Ovary (tissue), 10 donors: ENCODE measurements at places on chromosomes 13 and 19.

- no peaks in the 10 kb centered on the region for H3K4me1 ChIP-seq
- no peak for DNase-seq
- no peak overlapping the region for H3K27ac ChIP-seq
- no peaks in the 10 kb centered on the region for H3K36me3 ChIP-seq
- H3K4me3 ChIP-seq: no peak overlapping the region
Observed at GRCh38 chr13:73065665-73066340, 7.0 kb downstream of the KLF5 start.

- no peak overlapping the region for H3K27ac ChIP-seq
- DNase-seq: no peak
- no peak overlapping the region for H3K4me3 ChIP-seq
- H3K4me1 ChIP-seq: no peaks in the 10 kb centered on the region
Observed at GRCh38 chr13:79590394-79590676, 109.4 kb downstream of the NDFIP2 start.

- H3K4me1 ChIP-seq: peaks cover 3% of the 10 kb centered on the region
- no peak for DNase-seq
- no peaks in the 10 kb centered on the region for H3K27me3 ChIP-seq
- no peak overlapping the region for H3K4me3 ChIP-seq
- no peak overlapping the region for H3K27ac ChIP-seq
Observed at GRCh38 chr19:4717191-4717965, 6.3 kb downstream of the DPP9 start.

DNA sequence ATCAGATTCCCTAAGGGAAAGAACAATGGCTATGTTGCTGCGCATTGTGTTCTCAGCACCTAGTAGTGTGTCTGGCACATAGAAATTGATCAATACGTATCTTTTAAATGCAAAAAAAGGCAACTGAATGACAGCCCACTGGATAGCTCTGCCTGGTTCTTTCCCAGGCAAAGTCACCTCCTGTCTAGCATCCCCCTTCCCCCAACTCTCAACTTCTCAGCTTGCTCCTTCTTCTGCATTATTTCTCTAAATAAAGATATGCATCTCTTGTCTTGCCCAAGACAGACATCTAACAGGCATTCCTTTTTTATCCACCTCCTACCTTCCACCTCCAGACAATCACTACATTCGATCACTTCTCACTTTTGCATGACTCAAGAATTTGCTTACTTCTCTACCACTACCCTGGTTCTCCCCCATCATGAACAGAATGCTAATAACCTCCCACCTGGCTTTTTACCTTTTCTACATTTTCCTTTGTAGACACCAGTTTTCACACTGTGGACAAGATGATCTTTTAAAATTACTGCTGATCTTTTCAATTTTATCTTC lies 26.5 kb upstream of the OXGR1 start:
- H3K4me3 ChIP-seq: no peak overlapping the region
- H3K27me3 ChIP-seq: no peaks in the 10 kb centered on the region
- H3K36me3 ChIP-seq: no peaks in the 10 kb centered on the region
- no peak overlapping the region for H3K27ac ChIP-seq
- H3K4me1 ChIP-seq: no peaks in the 10 kb centered on the region

DNA sequence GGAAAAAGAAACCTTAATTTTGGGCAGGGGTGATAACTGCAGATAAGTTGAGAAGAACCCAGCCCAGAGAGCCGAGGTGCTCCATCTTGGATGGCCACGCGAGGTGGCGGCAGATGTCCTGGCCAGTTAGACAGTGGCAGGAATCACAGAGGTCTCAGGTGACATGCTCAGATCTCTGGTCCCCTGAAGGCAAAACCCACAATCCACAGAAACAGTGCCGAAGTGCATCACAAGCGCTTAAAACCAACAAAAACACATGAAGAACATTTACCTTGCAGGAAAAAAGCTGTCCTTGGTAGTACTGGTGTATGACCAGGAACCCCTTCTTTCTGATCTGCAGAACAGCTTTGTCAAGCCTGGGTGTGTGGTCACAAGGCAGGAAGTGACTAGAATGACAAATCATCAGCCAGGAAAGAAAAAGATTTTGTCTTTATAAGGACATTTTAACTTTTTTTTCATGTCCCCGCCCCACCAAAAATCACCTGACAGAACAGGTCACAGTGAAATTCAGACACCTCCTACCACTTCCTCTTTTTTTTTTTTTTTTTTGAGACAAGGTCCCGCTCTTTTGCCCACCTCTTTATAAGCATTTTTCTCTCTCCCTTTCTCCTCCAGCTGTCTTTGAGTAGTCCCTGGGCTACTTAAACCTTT lies at the start of gene LCP1:
Gene LCP1 (minus strand): TSS at position 338 of the 651 bp plus-strand sequence. CDS start 22,515 bp downstream, outside the sequence.
- H3K4me1 ChIP-seq: no peaks in the 10 kb centered on the region
- H3K36me3 ChIP-seq: no peaks in the 10 kb centered on the region
- H3K27me3 ChIP-seq: no peaks in the 10 kb centered on the region

DNA sequence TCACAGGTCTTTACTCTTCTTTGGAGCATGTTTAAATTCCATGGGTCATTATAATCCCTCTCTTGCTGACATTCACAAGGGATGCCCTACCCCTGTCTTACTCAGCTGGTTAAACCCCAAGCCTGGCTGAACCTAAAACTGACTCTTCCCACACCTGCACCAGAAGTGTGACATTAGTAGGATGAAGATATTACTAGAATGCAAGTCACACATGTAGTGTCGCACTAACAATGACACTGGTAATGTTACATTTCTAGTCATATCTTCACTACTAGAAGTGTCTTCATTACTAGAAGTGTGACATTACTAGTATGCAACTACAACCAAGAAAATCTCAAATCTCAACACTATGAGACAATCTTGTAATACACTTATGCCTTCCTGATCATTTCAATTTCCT lies 14.2 kb downstream of the ZAR1L start:
- H3K4me1 ChIP-seq: no peaks in the 10 kb centered on the region
- H3K36me3 ChIP-seq: no peaks in the 10 kb centered on the region
- H3K4me3 ChIP-seq: no peak overlapping the region
- H3K27ac ChIP-seq: no peak overlapping the region

DNA sequence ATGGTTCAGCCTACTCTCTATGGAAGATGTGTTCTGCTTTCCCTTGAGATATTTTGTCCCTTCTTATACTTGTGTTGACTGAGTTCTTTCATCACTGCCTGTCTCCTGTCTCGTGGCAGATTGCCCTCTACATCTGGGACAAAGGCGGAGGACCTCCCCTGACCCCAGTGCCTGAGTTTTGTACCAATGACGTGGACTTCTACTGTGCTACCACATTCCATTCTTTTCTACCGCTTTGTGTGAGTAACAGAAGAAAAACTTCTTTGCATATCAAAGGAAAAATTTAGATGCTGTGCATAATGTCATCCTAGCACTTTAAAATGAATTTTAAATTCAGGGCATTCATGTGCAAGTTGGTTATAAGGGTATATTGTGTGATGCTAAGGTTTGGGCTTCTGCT lies 74.6 kb downstream of the B3GLCT start:
- no peak overlapping the region for H3K4me3 ChIP-seq
- no peaks in the 10 kb centered on the region for H3K27me3 ChIP-seq
- H3K27ac ChIP-seq: no peak overlapping the region
- peaks cover 1% of the 10 kb centered on the region for H3K4me1 ChIP-seq

GRCh38 chr13:70363991-70364390 lies 255.7 kb upstream of the KLHL1 start:
- DNase-seq: no peak
- no peak overlapping the region for H3K27ac ChIP-seq
- H3K4me3 ChIP-seq: no peak overlapping the region
- H3K27me3 ChIP-seq: no peaks in the 10 kb centered on the region
- no peaks in the 10 kb centered on the region for H3K36me3 ChIP-seq

- no peaks in the 10 kb centered on the region for H3K36me3 ChIP-seq
- H3K4me3 ChIP-seq: no peak overlapping the region
- H3K27ac ChIP-seq: no peak overlapping the region
- no peak for DNase-seq
Observed at GRCh38 chr19:18990128-18990708, 43.1 kb downstream of the SUGP2 start.

DNA sequence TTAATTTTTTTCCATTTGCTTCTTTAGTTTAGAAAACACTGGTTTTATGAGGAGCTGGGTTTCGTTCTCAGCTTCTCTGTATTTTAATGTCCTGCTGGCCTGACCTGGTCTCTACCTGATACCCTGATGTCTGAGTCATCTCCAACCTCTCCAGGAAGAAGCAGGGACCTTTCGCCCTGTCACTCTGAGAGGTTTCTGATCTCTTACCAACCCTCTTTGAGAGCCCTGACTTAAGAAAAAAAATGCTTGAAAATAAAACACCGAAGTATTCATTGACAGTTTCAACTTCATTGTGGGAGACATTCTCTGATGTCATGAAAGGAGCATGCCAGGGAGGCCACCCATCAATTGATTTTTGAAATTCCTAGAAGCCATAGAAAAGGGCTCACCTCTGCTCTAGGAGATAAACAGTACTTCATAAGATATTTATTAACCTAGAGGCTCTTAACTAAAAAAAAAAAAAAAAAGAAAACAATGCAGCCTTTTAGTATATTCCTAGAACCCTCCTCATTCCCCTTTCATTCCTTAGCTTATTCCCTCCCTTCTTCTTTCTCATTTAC lies 234.8 kb downstream of the ENOX1 start:
- no peak overlapping the region for H3K27ac ChIP-seq
- H3K4me3 ChIP-seq: no peak overlapping the region
- no peak for DNase-seq

GRCh38 chr13:113630804-113631203 lies 27.2 kb downstream of the ATP4B start:
- no peak for DNase-seq
- no peak overlapping the region for H3K27ac ChIP-seq
- peaks cover 2% of the 10 kb centered on the region for H3K4me1 ChIP-seq
- no peaks in the 10 kb centered on the region for H3K27me3 ChIP-seq

DNA sequence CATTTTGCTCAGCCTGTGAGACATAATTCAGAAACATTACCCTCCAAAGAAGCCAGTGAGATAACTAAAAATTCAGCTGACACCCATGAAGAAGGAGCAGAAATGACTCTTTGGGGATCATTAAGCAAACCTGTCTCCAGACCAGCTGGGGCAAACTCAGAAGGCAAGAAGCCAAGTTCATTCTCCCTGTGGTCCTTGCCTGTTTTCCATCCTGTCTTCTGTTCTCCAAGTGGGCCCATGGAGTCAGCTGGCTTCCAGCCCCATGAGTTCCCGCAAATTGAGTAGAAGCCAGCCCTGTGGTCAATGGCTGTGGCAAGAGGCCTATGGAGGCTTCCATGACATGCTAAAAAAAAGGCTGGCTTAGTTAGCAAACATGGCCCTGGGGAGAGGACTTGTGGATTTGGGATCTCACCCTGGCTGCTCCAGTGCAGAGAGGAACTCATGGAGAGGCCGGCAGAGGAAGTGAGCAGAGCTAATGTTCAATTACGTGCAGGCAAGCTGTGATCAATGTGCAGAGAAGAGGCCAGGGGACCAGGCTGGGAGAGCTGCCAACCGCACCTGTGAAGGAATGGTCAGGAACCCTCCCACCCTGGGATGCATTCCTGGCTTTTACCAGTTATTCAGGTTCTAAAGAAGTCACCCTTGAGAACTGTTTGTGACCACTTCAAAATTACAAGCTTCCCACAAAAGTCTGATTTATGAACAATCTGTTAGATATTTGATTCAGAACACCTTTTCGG lies 229.1 kb downstream of the TSHZ3 start:
- H3K27ac ChIP-seq: no peak overlapping the region
- no peaks in the 10 kb centered on the region for H3K27me3 ChIP-seq
- no peaks in the 10 kb centered on the region for H3K36me3 ChIP-seq
- no peak for DNase-seq

DNA sequence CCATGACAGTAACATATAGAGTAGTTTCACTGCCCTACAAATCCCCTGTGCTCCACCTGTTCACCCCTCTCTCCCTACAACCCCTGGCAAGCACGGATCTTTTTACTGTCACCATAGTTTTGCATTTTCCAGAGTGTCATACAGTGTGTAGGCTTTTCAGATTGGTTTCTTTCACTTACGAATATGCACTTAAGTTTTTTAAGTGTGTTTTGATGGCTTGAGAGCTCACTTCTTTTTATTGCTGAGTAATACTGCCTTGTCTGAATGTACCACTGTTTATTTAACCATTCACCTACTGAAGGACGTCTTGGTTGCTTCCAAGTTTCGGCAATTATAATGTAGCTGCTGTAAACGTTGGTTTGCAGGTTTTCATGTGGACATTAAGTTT lies 175.1 kb downstream of the ITGBL1 start:
- peaks cover 2% of the 10 kb centered on the region for H3K4me1 ChIP-seq
- H3K27ac ChIP-seq: no peak overlapping the region
- no peaks in the 10 kb centered on the region for H3K27me3 ChIP-seq
- DNase-seq: no peak
- H3K36me3 ChIP-seq: no peaks in the 10 kb centered on the region

- no peaks in the 10 kb centered on the region for H3K36me3 ChIP-seq
- H3K4me3 ChIP-seq: no peak overlapping the region
- no peak overlapping the region for H3K27ac ChIP-seq
- DNase-seq: no peak
Observed at GRCh38 chr19:18197306-18197705, 4.3 kb downstream of the MPV17L2 start.

DNA sequence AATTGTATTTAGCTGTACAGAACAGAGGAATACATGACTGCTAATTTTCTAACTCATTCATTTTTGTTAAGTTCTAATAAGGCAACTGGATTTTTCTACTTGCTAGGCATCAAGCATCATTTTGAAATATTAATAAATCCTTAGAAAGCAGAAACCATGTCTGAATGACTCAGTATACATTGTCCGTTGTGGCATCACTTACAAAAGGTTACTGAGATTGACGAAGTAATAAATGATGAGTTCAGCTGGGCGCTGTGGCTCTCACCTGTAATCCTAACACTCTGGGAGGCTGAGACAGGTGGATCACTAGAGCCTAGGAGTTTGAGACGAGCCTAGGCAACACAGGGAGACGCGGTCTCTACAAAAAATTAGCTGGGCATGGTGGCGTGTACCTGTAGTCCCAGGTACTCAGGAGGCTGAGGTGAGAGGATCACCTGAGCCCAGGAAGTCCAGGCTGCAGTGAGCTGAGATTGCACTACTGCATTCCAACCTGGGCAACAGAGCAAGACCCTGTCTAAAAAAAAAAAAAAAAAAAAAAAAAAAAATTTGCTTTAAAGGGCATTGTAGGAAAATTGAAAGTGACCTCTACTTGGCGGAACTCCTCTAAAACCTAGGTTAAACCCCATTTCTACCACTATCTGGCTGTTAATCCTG lies 36.6 kb downstream of the LHFPL6 start:
- DNase-seq: no peak
- H3K4me3 ChIP-seq: no peak overlapping the region

DNA sequence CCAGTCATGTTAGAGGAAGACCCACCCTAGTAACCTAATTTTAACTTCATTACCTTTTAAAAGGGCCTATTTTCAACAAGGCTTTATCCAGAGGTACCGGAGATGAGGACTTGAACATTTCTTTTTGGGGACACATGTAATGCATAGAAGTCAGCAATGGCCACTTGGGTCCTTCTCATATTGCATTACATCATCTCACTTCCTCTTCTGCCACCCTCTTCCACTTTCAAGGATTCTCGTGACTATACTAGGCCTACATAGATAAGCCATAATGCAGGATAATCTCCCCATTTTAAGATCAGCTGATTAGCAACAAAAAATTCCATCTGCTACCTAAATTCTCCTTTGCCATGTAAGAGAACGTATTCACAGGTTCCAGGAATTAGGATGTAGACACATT lies 557.2 kb downstream of the KCTD12 start:
- H3K4me1 ChIP-seq: no peaks in the 10 kb centered on the region
- H3K4me3 ChIP-seq: no peak overlapping the region
- no peak for DNase-seq
- no peak overlapping the region for H3K27ac ChIP-seq
- no peaks in the 10 kb centered on the region for H3K27me3 ChIP-seq
